ENCODE measurements at places on chromosomes 3 and 15.
A peak's percentile ranks its signal among the peaks of the same experiment; 100 is the strongest.

DNA sequence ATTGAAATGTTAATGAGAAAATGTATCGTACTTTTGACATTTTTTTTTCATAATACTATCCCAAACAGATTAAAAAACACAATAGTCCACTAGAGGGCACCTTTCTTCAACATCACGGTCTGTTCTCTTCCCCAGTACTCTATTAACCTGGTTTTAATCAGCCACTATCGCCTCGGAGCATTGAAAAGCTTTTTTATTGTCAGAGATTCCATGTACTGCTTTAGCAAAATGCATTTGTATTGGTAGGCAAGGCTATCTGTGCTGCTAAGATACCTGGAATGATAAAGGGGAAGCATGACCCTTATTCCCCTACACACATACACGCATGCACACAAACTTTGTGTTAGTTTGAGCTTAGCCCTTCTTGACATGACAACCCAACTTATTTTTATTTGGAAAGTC is 160.1 kb upstream of the IL12A start:
- peak; percentile 40 for DNase-seq

- no peak for DNase-seq
Observed at GRCh38 chr15:68151277-68151676, 53.9 kb downstream of the CALML4 start.

GRCh38 chr15:59524331-59524731 is 86.3 kb downstream of the FAM81A start:
- no peak for DNase-seq

DNA sequence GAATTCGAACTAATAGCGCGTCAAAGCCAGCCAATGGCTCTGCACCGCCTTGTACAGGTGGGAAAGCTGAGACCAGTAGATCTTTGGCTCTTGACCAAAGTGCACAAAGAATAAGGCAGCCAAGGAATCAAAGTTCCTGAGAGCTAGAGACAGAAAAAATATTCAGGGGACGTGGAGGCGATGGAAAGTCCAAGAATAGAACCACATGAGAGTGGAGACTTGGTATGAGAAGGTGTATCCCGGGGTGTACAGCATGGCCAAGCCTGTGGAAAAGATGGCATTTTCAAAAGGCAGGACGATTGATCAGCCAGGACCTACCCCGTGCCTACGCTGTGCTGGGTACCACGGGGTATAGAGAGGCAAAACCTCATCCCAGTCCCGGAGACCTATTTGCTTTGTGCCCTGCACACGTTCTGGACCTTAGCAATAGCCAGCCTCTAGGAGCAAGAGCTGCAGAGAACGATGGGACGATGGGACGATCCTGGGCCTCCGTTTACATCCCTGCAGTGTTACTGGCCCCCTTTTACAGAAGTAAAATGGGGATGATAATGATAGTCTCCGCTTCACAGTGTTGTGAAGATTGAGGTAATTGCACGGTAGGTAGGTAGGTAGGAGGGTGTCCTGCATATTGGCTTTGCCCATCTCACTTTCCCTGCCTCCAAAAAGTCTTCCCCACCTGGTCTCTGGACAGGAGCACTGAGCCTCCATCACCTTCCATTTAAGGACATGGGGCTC is 583 bp upstream of the RBSN start:
- no peak for DNase-seq

GRCh38 chr15:75891895-75892294 is 11.8 kb upstream of the FBXO22 start:
- no peak for DNase-seq

DNA sequence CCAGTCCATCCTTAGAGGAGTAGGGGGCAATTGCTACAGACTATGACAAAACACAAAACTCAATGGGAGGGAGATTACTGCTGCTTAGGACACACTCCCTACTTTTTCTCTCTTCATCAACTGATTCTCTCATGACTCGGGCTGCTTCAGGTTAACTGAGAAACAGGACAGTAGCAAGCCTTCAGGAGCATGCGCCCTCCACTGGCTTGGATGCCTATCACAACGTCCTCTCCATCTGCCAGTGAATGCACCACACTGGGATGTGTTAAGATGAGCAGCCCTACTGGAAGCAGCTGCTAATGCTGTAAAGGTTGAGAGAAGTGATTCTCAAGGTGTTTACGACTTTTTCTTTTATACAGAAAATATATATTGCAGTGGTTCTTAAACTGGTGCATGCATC is 542.3 kb downstream of the EDEM1 start:
- DNase-seq, result peak; percentile 17

DNA sequence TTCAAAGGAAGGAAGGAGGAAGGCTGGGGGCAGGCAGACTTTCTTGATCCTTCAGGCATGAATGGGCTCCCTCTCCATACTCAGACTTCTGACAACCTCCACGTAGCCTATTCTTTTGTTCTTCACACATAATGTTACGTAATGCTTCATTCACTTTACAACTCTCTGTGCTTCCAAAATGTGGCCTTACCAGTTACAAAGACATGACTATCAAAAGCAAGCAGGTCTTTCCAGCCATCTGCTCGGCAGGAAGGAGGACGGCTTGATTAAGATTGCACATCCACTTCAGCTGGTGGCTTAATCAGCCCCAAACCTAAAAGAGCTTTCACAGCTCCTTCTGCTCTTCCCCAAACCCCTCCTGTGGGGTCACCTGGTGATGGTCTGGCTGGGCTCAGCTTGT is 263.2 kb downstream of the XXYLT1 start:
- DNase-seq, result no peak

DNA sequence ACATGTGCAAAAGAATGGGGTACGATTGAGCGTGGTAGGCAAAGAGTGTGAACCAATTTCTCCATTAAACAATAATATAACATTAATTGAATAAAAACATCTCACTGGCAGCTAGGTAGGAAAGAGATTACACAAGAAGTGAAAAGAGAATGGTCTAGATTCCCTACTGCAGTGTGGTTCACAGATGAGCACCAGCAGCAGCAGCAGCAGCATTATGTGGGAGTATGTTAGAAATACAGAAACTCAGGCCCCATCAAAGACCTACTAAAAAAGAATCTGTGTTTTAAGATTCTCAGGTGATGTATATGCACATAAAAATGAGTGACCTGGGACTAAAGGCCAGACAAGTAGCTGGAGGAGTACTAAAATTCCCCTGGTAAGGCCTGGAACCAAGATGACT is 118.2 kb downstream of the ADAM10 start:
- no peak for DNase-seq

GRCh38 chr3:158106766-158107471 is 699 bp upstream of the SHOX2 start:
- no peak for DNase-seq

GRCh38 chr3:43549626-43550290 is 72.1 kb downstream of the ANO10 start:
- no peak for DNase-seq

DNA sequence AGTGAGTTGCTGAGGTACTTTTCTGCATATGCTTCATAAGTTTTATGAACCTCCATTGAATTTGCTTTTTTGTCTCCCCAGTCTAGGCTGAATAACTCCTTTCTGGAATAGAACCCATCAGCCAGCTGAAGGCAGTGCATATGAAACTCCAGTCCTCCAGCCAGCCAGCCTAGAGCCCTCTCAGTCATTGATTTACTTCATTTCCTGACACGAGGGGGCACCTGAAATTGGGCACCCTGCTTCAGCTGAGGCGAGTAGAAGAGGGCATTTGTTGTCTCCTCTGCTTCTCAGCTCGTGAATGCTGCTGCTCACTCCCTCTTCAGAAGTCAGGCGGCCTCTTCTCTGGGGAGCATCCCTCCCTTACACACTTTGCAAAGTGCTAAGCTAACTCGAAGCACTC is 32.5 kb downstream of the CHST2 start:
- no peak for DNase-seq

DNA sequence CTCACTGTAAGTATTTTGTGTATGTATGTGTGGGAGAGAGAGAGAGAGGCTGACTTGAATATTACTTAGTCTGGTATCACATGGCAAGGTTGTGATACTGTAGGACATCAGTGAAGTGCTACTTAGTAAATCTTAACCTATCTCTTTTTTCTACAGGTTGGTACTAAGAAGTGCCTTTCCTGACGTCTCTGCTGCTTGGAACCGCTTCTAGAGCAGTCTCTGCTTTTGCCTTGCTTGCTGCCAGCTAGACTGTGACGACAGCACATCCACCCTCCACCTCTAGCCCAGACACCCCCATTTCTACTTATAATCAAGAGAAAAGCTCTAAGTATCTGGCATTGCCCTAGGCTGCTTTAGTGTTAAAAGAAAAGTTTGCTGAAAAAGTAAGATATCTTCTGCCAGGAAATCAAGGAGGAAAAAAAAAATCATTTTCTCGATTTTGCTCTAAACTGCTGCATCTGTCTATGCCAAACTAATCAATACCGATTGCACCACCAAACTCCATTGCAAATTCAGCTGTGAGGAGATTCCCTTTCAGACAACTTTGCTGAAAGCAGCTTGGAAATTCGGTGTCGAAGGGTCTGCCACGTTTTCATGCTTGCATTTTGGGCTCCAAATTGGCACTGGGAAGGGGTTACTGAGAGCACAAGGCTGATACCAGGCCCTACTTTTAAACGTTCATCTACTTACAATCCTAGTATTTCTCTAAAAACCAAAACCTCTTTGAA is 30.7 kb downstream of the MBNL1 start:
- DNase-seq, result no peak

GRCh38 chr3:112539825-112540650 is 21.7 kb downstream of the ATG3 start:
- DNase-seq, result no peak

- peak; percentile 61 for DNase-seq
Observed at GRCh38 chr15:100241572-100242482, 99.9 kb downstream of the ADAMTS17 start.

- DNase-seq, result no peak
Observed at GRCh38 chr3:184337399-184337714, at the start of gene FAM131A. FAM131A (plus strand) TSS chr3:184337600; CDS start chr3:184337631, 31 bp downstream.

DNA sequence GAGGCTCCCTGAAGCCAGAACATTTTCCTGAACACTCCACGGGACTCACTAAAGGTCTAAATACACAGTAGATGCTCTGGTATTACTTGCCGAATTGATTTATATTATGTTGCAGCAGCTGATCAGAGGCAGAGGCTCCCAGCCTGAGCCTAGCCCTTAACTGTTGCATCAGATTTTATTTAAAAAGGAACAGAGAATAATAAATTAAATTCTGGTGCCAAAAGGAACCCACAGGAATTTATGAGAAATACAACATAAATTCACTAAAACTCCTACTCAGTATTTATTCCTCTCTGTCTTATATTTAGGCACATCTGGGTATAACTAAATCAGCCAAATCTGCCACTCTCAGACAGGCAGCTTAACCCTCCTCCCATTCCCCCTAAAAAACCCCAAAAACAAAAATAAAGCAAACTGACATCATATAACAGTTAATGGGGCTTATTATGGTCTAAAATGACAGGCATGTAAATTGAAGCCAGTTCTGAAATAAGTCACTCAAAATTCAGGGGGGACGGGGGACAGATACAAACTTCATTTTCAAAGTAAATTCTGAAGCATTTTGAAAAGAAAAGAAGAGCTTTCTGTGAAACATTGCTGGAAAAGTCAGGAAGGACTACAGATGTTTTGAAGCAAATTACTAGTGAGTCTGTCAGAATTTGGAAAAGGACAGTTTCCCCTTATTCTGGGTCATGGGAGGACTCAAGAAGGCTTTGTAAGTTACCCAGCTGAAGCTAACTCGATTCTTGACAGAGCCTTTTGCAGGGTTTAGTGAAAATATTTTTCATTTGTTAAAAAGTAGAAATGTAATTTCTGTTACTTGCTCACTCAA is 53.8 kb upstream of the CORO2B start:
- no peak for DNase-seq

- DNase-seq, result no peak
Observed at GRCh38 chr15:95449230-95449628, 881.3 kb upstream of the NR2F2 start.

- DNase-seq, result no peak
Observed at GRCh38 chr3:78398401-78398800, 1358.5 kb downstream of the ROBO2 start.

- no peak for DNase-seq
Observed at GRCh38 chr3:105348307-105348706, 18.4 kb upstream of the ALCAM start.

Data from iPS-NIHi11 (cell line).